Stimulated activated CD8-positive, alpha-beta memory T cell treated with anti-CD3 and anti-CD28 coated beads, Interleukin-15, amount 100 ng/mL, for 24 hours (primary cell): ENCODE measurements at places on chromosomes 16 and 17.

GRCh38 chr17:48612854-48613691, 2.0 kb downstream of the HOXB8 start:
- DNase-seq: no peak

DNA sequence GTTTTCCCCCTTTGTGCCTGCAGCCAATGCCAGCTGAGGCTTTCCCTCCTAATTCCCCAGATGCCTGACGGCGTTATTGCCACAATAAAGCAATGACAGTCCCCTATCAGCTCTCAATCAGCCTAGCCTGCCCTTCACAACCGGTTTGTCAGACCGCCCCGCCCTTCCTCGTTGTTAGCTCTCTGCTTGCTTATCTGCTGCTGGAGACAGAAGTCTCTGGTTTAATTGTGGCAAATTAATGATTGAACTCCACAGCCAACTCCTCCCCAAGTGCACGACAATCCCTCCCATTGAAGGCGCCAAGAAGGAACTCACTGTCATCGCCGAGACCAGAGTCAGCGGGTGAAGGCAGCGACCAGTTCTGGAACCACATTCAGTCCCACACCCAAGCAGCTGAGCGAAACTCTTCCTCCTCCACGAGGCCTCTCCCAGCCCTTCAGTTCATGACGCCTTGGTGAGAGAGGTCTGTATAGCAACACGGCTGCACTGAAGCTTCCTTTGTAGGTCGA, 474.4 kb downstream of the SLC39A11 start:
- DNase-seq: no peak

DNA sequence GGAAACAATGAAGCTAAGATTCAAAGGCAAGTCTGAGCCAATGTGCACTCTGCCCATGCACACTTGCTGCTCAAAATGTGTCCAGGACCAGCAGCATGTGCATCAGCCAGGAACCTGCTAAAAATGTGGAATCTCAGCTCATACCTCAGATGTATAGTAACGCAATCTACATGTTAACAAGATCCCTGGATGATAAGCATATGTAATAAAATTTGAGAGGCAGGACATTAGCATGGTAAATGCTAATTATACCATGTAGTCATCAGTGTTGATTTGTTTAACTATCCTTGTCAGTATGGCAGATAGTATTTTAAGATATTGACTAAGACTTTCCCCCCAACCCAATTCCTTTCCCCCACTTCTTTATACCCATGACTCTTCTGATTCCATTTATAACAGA, 379.6 kb downstream of the TOX3 start:
- no peak for DNase-seq

DNA sequence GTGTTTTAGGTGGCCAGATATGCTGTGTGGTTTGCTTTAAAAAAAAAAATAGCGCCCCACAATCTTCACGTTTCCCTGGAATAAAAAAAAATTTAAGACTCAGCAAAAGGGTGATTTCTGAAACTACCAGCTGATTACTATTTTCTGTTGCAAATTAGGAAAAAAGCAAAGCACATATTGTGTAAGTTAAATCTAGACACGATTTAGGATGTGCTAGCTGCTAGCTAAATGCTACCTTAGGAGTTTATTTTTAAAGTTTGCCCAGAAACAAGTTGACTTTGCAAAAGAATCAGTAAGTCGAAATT, 944 bp upstream of the MARF1 start:
- DNase-seq: no peak

- no peak for DNase-seq
These were observed 177.1 kb downstream of the HS3ST4 start for GRCh38 chr16:25868706-25869370.

- DNase-seq: no peak
These were observed 31.4 kb upstream of the GFOD2 start for GRCh38 chr16:67750466-67750865.

DNA sequence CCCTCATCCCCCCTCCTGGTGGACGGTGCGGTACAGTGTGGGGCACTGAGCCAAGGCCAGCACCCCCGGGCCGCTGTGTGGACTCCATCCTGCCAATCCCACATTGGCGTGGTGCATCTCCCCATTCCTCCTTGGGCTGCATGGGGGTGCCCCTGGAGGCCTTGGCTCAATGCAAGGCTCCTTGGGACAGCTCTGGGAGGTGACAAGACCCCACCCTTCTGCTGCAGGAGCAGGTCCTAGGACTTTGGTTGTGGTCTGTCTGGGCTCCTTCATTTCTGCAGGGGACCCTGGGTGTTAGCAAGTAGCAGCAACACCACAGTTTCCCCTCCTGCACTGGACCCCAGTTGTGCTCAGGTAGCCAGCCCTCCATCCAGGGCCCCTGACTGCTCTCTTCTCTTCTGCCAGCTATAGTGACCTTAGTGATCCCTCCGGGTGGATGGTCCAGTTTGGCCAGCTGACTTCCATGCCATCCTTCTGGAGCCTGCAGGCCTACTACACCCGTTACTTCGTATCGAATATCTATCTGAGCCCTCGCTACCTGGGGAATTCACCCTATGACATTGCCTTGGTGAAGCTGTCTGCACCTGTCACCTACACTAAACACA, 1.3 kb downstream of the PRSS21 start:
- no peak for DNase-seq

DNA sequence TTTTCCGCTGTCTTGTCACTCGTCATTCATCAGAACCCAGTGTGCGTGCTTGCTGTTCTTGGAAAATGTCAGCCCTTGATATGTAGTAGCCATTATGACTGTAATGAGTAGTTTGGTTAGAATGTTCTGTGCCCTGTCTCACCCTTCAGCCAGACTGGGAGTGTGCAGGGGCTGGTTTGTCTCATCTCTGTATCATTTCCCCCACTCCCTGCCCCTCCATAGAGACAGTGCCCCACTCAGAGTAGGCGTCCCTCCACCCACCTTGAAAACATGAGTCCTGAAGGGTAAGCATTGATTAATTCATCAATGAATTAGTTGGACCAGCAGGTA, 137.0 kb upstream of the PLCG2 start:
- DNase-seq: no peak

GRCh38 chr17:57560319-57560705, 184.8 kb downstream of the CCDC182 start:
- no peak for DNase-seq

DNA sequence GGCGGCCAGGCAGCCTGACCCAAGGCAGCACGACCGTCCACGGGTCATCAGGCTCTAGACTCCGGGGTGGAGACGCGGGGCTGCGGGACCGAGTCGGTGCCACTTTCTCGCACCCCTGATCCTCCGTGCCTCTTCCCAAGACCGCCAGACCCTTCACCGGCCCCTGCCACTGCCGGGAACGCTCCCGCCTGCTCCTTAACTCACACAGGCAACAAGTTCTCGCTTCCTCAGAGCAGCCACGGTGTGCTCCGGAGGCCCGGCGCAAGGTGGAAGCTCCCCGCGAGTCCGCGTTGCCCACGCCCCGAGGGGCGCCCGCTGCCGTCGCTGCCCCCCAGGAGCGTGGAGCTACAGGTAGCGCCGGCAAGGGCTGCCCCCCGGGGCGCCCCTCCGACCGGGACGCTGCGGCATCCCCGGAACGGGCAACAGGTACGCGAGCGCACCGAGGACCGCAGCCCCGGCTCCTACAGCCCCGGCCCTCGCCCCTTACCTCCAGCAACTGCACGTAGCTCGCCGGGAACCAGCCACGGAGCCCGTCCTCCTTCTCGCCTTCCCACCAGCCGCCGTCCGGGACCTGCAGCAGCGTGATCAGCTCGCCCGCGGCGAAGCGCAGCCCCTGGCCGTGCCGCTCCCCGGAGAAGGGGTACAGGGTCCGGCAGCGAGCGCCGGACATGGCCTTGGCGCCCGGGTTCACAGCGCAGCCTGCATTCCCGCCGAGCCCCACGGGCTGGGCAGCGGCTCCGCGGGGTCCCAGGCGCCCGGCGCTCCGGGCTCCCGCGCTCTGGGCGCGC, 491 bp downstream of the GAS7 start:
- no peak for DNase-seq

GRCh38 chr17:61579347-61579746, 11.7 kb downstream of the NACA2 start:
- DNase-seq: no peak

DNA sequence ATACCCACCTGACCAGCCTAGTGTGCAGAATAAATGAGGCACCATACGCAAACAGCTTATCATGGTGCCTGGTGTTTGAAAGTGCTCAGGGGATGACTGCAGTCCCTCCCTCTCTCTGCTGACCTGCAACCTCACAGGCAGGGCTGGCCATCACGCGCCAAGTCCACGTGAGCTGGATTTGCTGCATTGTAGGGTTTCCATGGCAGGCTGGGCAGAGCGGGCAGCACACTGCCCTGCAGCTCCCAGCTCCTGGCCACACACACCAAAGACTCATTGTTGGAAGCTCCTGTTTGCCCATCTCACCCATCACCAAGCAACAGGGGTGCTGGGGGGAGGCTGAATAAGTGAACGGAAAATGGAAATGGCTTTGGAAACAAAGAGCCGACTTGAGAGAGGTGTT, 81.8 kb downstream of the IRX3 start:
- DNase-seq: no peak

DNA sequence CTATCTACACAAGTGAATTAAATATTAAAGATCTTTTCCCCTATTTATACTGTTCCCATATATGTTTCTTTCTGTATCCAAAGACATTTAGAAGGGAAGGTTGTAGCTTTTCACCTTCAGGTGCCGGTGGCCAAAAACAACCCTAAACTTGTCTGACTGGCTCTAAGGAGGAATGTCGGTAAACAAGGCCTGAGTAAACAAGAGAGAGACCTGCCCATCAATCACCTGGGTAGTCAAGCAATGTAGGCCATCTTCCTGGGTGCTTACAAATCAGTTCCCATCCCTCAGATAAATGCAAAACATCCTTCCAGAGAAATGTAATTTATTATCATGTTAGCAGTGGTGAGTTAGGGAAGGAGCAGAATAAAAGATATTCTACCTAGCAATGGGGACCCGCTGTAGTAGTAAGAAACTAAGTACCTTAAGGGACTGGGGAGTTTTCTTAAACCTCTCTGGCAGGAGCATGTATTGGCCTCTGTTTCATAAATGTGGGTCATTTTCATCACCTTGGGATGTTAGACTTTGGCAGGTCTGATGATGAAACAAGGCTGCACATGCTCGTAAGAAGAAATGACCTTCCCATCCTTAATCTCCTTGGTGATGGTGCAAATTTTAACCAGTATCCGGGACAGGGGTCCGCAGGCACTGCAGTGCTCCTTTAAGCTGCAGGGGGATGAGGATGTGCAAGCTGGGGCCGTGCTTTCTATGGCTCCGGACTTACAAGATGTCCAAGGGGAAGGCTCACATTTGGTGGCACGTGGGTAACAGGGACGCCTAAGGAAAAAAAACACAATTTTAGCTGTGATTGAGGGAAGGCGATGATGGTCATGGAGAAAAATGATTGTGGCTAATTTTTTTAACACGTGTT, 8.4 kb downstream of the KRT39 start:
- no peak for DNase-seq

- no peak for DNase-seq
These were observed 94.5 kb downstream of the ZDHHC7 start for GRCh38 chr16:84916850-84917249.

GRCh38 chr17:58314706-58315015, 13.9 kb downstream of the TSPOAP1 start:
- DNase-seq: no peak

DNA sequence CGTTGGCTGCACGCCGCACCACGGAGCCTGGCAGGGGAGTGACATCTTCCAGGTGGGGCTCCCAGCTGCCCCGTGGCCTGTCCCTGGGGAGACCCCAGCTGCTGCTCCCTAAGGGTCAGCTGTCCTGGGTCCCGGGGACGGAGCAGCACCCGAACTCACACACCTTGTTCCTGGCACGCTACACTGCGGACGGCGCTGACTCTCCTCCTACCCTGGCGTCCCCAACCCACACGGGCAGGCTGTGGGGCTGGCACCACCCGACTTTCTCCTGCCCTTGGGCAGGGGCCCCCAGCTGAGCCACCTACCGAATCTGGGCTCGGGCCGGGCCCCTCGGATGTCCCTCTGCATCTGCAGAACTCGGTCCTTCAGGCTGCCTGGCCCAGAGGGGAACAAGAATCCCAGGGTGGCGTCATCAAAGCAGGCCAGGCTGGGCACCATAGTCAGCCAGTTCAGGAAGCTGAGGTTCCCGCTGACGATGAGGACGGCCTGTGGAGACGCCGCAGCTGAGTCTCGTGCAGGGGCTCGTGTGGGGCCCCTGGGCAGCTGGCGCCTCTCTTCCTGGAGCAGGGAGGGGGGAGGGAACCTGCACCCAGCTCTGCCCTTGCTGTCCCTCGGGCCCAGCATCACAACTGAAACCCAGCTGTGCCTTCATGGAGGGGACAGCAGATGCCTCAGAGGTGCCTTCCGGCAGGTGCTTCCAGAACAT, 70.5 kb upstream of the GNG13 start:
- no peak for DNase-seq

- no peak for DNase-seq
These were observed 19.1 kb downstream of the CUEDC1 start for GRCh38 chr17:57935833-57936807.

- DNase-seq: no peak
These were observed 86.3 kb downstream of the VPS53 start for GRCh38 chr17:628089-628941.

DNA sequence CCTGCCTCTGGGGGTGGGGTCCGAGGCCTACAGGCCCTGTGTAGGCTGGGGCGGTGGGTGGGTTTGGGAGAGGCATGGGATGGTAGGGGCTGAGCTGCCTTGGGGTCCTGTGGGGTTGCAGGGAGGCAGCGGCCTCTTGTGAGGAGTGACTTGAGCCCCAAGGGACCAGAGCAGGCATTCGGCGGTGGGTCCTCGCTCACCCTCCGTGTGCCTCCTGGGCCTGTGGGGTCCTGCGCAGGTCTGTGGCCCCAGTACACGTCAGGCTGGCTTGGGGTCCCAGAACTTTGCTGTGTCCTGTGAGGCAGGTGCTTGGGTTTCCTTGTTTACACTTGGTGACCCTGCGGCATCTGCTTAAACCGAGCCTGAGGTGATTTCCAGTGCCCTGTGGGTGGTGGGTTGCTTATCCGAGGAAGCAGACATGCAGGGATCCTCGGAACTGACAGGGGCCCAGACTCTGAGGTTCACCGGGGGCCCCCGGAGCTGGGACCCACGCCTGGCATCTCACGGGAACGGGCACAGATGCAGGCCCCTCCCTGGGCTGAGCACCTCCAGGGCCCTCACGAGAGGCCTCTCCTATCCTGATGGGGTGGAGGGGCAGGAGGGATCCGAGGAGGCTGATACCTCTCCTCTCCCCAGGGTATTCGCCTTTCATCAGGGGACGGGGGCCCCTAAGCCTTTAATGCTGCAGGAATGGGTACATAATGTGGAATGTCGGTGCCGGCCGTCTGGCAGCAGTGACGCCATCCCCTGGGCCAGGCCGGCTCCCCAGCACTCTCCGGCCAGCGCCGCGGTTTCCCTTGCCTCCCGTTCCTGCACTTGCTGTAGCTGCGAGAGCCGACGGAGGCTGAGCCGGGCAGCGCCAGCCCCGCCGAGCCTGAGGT, 7.7 kb downstream of the METRNL start:
- no peak for DNase-seq

GRCh38 chr16:24996301-24996700, 18.9 kb downstream of the ARHGAP17 start:
- no peak for DNase-seq
